Psoas muscle (tissue), 8 donors: ENCODE measurements at places on chromosomes 16 and 17.

DNA sequence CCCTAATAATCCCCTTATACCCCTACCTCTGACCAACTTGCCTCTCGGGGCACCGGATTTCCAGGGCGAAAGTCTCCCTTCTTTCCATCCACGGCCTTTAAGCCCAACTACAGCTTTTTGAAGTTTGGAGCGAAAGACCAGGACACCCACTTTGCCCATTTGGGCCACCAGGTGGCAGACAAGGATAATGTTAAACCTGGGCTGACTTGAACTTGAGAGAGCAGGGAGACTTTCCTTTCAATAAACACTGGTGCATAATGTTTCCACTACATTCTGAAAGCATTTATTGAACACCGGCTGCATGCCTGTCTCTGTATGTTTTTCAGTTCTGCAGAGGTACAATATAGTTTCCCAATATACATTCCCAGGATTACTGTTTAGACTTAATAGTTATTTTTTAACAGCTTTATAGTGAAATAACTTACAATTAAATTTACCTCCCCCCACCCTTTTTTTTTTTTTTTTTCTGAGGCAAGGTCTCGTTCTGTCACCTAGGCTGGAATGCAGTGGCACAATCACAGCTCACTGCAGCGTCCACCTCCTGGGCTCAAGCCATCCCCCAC, 6.9 kb upstream of the CES3 start:
- peak; percentile 77 for DNase-seq

DNA sequence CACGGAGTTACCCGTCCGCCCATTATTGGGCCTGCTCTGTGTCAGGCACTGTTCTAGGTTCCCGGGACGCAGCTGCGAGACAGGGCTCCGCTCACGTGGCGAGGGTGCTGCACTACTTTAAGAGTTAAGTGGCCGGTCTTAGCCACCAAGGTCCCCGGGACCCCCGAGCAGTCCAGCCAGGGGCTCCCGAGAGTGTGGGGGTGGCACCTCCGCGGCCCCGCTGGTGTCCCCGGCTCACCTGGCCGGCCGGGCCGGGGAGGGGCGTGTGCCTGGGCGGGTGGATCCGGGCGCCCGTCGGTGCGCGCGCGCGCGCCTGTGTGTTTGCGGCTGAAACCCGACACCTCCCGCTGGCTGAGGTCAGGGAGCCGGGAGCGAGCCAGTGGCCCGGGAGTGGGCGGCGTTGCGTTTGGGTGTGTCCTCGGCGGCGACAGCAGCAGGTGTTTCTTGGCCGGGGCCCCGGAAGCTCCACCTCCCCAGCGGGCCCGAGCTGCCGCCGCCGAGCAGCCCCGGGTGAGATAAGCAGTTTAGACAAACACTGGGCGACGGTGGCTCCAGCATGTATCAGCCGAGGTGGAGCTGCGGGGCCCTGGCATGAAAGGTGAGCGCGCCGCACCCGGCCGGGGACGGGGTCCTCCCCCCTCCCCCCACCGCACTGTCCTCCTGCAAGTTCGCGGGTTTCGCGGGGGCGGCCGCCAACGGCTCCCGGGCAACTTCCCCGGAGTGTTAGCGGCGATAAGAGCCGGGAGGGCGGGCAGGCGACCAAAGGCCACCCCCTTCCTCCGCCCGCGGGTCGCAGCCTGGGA, at the start of gene GSE1:
GSE1 (plus strand) TSS at position 522 of the 803 bp plus-strand sequence; CDS start at position 592, 70 bp downstream.
- peak; percentile 94 for DNase-seq

- peak; percentile 85 for DNase-seq
Measured at GRCh38 chr17:21511363-21512195, 135.4 kb downstream of the KCNJ12 start.

DNA sequence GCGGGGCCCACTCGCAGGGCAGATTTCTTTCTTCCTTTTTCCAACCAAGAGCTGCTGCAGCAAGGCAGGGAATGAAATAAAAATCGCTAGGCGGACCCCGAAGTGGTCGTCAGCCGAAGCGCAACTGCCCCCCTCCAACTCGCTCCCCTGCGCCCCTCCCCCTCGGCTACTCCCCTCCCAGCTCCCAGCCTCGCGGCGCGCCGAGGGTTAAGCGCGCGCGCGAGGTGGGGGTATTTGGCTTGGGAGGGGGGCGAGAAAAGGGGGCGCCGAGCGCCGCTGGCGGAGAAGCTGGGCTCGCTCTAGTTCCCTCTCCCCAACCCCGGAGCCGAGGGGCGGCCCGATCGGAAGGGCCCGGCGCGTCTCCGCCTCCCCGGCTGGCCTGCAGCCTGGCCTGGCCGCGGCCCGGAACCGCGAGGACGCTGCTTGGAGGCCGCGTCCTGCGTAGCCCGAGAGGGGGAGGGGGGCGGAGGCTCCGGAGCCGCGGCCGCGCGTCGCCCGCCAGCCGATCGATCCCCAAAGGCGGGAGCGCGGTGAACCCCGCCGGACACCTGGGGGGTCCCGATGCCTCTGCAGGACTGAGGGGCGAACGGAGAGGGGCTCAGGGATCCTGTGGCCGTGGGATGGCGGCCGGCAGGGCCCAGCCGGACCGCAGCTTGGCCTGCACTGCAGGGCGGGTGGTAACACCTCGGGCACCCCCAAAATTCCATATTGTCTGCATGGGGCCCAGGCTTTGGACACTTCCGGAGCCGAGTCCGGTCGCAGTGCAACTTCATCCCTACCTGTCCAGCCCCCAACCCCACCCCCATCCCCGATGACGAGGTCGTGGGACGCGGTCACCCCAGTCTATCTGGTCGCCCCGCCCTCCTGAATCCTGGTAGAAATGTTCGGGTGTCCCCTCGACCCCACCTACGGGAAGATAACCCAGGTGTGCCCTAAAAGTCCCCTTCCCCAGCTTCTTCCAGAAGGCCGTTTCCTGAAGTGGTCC, 4.9 kb upstream of the CBX4 start:
- DNase-seq: peak; percentile 73

DNA sequence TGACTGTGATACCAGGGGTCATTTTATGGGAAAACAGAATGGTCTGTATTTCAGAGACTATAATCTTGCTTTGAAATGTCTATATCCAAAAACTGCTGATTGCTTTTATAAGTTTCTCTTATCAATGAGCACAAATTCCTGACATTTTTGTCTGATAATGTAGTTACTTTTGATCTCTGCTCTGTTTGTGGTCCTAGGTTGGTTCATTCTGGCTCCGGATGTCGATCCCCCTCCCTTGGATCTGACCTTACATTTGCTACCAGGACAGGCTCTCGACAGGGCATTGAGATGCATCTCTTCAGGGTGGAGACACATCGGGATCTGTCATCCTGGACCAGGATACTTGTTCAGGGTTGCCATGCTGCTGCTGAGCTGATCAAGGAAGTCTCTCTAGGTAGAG, 27.3 kb upstream of the VPS4A start:
- DNase-seq: no peak

GRCh38 chr17:59760160-59760559, 52.7 kb downstream of the VMP1 start:
- no peak for DNase-seq

GRCh38 chr16:75789237-75789636, 62.9 kb upstream of the CPHXL start:
- no peak for DNase-seq

GRCh38 chr16:12995721-12996372, 94.4 kb downstream of the SHISA9 start:
- DNase-seq: no peak

DNA sequence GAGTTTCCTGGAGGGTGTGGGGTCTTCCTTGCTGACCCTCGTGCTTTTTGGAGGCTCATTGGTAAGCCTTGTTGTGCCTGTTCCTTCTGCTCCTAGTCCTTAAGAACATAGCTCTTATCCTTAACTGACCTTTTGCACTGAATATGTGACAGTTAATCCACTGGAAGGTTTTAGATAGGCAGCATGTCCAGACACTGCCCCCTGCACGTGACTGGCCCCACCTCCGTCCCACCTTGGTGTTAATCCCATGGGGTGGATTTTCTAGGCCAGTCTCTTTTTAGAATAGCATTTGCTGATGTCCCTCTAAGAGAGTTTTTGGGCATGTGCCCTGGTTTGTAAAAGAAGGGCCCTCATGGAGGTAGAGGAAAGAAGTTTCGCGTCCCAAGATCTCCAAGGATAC, 58.3 kb downstream of the RBFOX1 start:
- DNase-seq: no peak

GRCh38 chr16:4897328-4897727, 39.6 kb downstream of the PPL start:
- DNase-seq: no peak

GRCh38 chr16:87895641-87896141, 26.4 kb upstream of the SLC7A5 start:
- no peak for DNase-seq

DNA sequence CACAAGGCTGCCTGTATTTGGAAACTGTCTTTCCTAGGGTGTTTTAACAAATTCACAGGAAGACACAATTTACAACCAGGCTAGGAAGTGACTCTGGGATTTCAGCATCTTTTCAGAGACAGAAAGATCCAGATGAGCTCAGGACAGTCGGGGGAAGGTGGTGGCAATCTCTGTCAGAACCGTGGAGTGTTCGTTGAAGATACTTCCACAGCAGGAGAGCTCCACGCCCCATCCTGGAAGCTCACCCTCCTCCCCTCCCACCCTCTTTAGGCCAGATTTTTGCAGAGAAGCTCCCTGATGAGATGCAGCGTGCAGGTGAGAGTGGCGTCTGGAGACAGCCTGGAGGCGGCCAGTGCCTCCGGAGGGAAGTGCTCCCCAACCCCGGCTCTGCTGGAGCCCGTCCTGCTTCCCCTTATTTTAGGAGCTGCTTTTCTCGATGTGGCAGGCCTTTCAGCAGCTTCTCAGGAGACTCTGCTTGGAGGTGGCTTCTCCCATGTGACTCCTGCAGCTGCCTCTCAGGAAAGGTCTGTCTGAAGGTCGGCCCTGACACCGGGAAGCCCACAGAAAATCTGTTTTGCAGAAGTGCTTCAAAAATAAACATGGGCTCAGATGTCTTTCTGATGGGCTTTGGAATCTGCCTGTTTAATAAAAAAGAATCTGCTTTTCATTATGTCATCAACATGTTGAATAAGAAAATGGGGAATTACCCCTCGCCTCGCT, 186.4 kb upstream of the CHMP6 start:
- no peak for DNase-seq

DNA sequence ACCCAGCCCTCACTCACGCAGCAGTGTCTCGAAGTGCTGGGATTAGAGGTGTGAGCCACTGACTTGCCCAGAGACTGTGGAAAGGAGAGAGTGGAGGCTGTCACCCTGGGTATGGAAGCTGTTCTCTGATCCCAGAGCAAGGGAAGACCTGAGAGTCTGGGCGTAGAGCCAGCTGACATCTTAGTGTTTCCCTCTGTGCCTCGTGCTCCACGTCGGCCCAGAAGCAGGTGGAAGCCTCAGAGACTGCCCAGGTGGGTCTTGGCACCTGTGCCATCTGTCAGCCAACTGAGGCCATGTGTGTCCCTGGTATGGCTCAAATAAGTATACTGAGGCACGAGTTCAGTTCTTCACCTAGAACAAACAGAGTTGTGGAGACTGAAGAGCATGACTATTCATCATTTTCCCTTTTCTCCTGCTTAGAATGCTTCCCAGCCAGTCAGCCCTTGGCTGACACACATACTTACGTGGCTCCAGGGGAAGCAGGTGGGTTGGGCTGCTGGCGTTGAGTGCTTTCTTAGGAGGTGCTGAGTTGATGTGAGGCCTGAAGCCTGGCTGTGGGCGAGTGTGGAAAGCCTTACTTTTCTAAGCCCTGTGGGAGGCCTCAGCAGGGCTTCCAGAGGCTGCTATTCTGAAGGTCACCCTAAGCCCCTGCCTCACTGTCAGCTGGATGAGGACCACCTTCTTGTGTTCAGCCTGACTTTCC, 8.1 kb downstream of the CTRL start:
- no peak for DNase-seq

DNA sequence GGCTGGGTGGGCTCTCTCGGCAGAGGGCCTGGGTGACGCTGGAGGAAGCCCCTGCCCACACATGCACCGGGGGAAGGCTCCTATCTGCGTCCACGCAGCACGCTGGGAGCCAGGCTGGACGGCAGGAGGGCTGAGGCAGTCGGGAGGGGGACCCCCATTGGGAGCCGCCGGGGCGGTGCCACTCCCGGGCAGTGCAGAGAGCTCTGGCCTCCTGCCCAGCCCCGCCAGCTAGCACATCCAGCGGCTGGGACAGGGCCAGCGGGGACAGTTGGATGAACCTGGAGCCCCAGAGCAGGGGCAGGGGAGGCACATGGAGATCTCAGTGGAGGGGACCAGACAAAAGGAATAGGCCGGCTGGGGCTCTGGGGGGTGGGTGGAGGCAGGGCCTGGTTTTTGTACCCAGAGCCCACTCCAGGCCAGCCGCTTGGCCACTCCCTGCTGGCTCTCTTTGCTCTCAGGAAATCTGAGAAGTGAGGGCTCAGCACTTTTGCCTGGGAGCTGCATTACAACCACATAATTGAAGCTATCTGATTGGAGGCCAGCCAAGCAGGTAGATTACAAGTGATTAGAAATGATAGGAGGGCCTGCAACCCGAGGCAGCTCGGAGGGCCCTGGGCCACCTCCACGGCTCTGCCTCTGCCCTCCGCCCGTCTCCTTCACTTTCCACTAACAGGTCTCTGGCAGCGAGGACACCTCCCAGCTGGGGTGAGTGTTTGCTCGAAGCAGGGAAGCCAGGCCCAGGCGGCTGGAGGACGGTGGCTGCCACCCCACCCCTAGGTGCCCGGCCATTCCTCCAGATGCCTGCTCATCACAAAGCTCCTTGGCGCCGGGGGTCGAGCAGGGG, 40.1 kb downstream of the ENGASE start:
- peak; percentile 44 for DNase-seq

- no peak for DNase-seq
Measured at GRCh38 chr17:78898947-78899346, 4.1 kb downstream of the CEP295NL start.

- no peak for DNase-seq
Measured at GRCh38 chr16:65713181-65713808, 591.4 kb upstream of the CDH11 start.

- DNase-seq: no peak
Measured at GRCh38 chr16:24124291-24124690, 131.8 kb upstream of the CACNG3 start.

GRCh38 chr16:31148281-31148728, 1.6 kb downstream of the PRSS36 start:
- DNase-seq: no peak
